ENCODE measurements at places on chromosomes 11 and 22.

DNA sequence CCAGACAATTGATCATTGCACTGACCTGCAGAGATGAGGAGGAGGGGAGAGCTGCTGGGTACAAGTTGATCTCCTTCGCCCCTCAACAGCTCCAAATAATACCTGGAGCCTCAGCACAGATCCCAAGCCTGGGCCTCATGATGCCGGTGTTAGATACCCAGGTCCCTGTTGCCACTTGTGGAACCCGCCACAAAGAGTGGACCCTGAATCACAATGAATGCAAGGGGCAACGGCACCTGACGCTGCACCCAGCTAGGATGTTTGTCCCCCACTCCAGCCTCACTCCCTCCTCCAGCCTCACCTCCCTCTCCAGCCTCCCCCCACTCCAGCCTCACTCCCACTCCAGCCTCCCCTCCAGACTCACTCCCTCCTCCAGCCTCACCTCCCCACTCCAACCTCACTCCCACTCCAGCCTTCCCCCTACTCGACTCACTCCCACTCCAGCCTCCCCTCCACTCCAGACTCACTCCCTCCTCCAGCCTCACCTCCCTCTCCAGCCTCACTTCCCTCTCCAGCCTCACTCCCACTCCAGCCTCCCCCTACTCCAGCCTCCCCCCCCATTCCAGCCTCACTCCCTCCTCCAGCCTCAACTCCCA, 879.0 kb downstream of the BRD1 start:
- peak; percentile 28 for DNase-seq

DNA sequence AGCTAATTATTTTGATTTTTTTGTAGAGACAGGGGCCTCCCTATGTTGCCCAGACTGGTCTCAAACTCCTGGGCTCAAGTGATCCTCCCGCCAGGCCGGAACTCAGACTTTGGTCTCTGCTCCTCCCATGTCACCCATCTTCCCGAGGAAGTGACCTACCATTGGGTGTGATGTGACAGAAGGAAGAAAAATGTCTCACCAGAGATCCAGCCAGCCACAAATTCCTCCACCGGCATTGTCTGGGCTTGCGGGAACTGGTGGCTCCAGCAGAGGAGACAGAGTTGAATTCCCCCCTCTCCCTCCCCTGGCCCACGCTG, 772 bp downstream of the SLC25A45 start:
- DNase-seq = peak; percentile 85

- DNase-seq = no peak
Observed at GRCh38 chr22:22681221-22681739, 36.9 kb downstream of the GGTLC2 start.

GRCh38 chr11:88402192-88402715, 64.7 kb upstream of the CTSC start:
- no peak for DNase-seq

DNA sequence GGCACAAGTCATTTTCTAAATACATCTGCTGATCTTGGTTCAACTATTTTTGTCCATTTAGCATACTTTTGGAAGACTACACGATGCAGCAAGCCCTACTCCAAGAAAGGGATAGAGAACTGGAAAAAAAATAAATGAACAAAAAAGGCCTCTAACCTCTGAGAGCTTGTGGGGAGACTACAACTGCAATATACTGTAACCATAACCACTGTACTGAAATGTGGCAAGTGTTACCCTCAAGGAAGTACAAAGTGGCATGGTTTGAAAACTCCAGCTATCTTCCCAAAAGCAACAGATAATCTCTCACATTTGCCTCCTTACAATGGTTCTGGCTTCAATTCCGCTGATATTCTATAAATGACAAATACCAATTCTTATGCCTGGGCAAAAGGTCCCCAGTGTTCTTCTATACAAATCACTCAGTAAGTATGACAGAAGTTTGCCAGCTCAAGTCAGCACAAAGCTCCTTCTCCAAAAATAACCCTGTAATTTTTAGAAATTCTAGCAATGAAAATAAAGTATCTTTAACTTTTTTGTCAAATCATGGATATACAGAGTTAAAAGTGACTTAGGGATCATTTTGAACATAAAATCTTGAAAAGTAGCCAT, 22.9 kb downstream of the AMBRA1 start:
- no peak for DNase-seq

- no peak for DNase-seq
Observed at GRCh38 chr11:78227921-78228320, 39.2 kb downstream of the USP35 start.

- DNase-seq = peak; percentile 82
Observed at GRCh38 chr22:29480512-29481264, 670 bp downstream of the NEFH start.

GRCh38 chr22:48250286-48250895, 1487.9 kb downstream of the TBC1D22A start:
- DNase-seq = no peak

DNA sequence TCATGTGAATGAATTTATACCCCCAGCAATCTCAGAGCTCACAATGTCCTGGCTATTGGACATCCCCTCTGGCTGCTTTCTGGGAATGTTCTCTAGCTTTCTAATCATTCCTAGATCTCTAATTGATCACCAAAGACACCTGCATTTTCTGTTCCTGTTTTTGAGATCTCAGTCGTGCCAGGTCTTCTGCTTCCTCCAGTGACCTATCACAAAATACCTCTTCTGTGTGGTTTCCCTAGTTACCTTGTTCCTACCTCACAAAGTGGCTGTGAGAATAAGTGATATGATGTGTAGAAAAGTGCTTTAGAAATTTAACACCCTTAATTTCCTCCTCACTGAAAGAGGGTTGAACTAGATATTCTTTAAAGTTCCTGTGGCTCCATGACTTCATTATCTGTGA, 92.2 kb downstream of the LUZP2 start:
- no peak for DNase-seq

- DNase-seq = no peak
Observed at GRCh38 chr22:27207266-27207665, 549.9 kb downstream of the MIAT start.

GRCh38 chr22:44599500-44600140, 101.6 kb upstream of the RTL6 start:
- DNase-seq = no peak

DNA sequence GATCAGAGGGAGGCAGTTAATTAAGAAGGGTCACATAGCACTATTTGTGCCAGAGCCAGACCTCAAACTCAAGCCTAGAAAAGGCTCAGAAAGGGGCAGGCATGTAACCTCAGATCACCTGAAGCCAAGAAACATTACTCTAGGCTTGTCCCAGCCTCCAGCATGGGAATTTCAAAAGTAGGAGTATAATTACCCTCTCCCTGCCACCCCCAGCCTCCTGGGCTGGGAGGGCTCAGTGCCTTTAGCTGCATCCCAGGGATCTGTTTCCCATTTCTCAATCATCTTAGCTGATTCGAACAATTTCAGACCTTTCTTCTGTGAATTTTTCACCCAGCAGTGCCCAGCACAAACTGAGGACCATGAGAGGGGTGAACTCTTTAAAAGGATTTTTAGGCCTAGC, 33.1 kb upstream of the LRRC10B start:
- no peak for DNase-seq

GRCh38 chr11:134905517-134905916, 493.5 kb upstream of the B3GAT1 start:
- no peak for DNase-seq

GRCh38 chr11:82978422-82979099, 77.0 kb downstream of the DDIAS start:
- DNase-seq = peak; percentile 66

- DNase-seq = no peak
Observed at GRCh38 chr22:48605856-48606481, 1221.7 kb downstream of the BRD1 start.

DNA sequence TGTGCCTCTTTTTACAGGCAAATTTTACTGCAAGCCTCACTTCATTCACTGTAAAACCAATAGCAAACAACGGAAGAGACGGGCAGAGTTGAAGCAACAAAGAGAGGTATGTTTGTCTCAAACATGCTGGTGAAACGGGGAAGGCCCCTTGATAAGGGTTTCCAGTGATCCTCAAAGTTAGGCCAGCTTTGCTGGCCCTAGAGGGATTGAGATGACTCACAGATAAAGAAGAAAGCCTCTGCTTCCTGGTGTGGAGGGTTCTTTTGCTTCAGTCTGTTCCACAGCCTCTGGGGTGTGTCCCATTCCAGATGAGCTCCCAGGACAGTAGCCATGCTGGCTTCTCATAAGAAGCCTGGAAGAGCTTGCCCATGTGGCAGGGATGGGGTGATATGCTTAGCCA, 118.9 kb upstream of the PARVA start:
- DNase-seq = no peak

DNA sequence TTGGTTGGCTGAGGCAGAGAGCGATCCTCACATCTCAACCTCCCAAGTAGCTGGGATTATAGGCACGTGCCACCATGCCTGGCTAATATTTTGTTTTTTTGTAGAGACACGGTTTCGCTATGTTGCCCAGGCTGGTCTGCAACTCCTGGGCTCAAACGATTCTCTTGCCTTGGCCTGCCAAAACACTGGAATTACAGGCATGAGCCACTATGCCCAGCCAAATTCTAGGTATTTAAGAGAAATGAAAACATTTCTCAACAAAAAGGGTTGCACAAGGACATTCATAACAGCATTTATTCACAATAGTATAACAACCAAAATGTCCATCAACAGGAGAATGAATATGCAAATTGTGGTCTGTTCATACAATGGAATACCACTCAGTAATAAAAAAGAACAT, 31.7 kb upstream of the RBX1 start:
- DNase-seq = no peak

- no peak for DNase-seq
Observed at GRCh38 chr22:27603800-27604144, 197.8 kb downstream of the MN1 start.

DNA sequence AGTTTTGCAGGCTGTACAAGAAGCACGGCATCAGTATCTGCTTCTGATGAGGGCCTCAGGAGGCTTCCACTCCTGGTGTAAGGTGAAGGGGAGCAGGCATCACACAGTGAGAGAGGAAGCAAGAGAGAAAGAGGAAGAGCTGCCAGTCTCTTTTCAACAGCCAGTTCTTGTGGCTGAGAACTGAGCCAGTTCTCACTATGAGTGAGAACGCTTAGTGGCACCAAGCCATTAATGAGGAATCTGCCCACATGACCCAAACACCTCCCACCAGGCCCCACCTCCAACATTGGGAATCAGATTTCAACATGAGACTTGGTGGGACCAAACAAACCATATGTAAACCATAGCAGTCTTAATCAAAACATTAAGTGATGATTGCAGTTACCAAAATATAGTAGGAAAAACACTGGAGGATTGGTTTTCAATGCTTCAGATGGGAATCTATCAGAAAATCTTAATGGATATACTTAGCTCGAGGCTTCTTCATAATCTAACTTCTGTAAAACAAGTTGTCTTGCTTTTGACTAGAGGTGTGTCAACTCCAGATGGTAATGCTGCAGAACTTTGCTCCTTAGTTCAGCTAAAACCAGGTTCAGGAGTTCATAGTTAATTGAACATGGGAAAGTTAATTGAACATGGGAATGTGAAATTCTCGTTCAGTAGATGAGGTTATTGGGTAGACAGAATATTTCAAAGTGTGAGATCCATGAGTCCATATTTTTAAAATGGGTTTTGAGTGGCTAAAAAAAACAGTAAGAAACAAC, 12.2 kb downstream of the FAR1 start:
- DNase-seq = no peak

DNA sequence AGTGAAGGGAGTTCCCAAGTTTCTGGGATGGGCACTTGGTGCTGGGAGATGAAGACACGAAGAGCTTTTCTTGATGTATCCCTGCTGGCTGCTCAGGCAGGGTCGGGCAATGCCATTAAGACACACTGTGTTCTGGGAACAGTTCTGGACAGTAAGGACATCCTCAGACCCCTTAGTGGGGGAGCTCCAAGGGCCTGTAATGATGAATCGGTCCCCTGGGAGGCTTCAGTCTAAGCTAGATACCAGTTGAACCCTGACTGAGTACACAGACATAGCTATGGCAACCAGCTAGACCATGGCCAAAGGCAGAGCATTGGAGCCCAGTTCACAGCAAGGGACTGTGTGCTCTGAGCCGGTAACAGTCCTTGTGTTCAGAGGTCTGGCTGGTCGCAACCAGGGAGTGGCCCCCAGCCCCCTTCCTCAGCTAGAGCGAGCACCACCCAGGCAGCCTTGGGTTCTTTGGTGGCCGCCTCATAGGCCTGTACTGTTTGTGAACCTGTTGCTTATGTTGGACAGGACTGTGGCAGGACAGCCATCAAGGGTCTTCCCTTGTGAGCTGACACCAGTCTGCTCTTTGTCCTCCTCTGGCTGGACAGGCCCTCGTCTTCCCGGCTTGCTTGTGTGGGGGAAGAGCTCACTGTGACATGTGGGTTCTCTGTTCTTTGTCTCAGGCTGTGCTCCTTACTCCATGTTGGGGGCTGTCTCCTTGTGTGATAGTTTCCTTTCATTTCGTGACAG, 25.0 kb downstream of the MED15 start:
- DNase-seq = no peak

GRCh38 chr11:113884361-113884836, 9.0 kb upstream of the USP28 start:
- no peak for DNase-seq

GRCh38 chr11:60984636-60985035, 13.2 kb downstream of the CD6 start:
- DNase-seq = peak; percentile 66

DNA sequence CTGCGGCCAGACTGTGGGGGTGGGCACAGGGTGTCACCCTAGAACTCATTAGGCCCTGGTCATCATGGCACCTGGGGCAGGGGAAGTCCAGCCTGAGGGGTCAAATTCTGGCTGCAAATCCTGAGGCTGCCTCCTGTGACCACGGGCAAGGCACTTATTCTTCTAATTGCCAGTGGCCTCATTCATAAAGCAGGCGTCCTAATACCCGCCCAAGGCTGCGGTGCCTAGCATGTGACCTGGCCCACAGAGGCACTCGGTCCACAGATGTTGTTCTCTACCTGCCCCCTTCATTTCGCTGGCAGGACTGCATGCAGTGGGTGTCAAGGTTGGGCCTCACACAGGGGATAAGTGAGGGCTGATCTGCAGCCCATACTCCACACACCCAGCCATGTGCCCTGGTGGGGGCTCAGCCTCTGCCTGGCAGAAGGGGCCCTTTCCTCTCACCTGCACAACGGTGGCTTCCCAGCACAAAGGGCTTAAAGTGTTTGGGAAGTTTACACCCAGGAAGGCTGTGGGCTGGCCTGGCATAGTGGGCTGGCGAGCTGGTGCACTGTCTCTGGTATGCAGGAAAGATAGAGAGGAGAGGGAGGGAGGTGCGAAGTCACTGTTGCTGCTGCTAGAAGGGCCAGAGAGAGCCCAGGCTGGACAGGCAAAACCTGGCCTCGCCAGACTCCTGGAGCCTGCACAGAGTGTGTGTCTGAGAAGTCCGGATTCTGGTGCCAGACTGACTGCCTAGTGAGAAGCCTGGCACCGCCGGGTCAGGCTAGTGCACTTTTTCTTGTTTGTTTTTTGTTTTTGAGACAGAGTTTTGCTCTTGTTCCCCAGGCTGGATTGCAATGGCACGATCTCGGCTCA, 3.2 kb downstream of the MPST start:
- DNase-seq = no peak

GRCh38 chr11:34439610-34440198, 970 bp downstream of the CAT start:
- DNase-seq = peak; percentile 61

- no peak for DNase-seq
Observed at GRCh38 chr11:10318527-10318802, 13.6 kb downstream of the ADM start.

- no peak for DNase-seq
Observed at GRCh38 chr11:17846852-17847453, 112.4 kb downstream of the KCNC1 start.

Data from activated CD4-positive, alpha-beta T cell treated with anti-CD3 and anti-CD28 coated beads, Interleukin-2, amount 10 ng/mL, durations not matched to agents 24 days and 14 days (primary cell).